ENCODE measurements at places on chromosomes 12 and 14.
A peak's percentile ranks its signal among the peaks of the same experiment; 100 is the strongest.

GRCh38 chr14:68231898-68232297 is 412.3 kb downstream of the RAD51B start:
- no peak for DNase-seq

GRCh38 chr14:33796356-33796755 is 154.5 kb downstream of the EGLN3 start:
- no peak for DNase-seq

DNA sequence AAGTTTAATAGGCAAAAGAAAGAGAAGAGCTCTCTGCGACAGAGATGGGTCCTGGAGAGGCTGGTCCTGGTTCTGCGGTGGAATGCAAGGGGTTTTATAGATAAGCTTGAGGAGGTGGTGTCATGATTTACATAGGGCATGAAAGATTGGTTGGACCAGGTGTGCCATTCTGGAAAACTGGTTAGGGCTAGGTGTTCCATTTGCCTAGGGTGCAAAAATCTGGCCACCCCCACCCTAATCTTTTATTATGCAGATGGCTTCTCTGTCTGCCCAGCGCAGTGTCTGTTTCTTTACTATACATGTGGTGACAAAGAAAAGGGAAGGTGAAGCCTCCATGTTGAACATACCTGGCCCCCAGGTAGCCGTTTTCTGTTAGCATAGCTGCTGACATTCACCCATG is 65.4 kb downstream of the ERC1 start:
- DNase-seq: no peak

GRCh38 chr14:96764012-96764411 is 33.2 kb upstream of the VRK1 start:
- DNase-seq: no peak

DNA sequence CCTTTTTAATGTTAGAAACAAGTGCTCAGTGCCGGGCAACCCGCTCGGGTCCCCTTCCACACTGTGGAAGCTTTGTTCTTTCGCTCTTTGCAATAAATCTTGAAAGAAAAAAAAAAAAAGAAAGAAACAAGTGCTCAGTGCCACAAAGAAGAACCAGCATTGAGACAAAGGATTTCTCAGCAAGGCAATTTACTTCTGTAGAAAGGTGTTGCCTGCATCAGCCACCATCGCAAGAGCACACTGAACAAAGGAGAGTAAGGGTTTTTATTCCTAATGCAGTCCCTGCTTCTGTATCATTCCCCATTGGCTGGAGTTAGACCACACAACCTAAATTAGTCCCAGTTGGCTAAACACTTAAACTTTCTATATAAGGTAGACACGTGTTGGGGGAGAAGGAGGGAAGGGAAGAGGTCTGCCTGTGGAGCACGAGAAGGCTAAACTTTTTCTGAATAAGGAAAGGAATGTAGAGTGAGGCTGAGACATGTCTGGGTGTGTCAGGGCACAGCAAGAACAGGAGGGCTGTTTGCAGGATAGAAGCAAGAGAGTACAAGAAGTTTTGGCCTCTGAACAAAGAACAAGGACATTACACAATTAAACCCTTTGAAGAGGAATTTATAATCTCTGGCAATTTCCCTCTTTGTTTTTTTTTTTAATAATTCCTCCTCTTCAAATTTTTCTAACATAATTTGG is 21.4 kb downstream of the KLRF2 start:
- peak; percentile 15 for DNase-seq

DNA sequence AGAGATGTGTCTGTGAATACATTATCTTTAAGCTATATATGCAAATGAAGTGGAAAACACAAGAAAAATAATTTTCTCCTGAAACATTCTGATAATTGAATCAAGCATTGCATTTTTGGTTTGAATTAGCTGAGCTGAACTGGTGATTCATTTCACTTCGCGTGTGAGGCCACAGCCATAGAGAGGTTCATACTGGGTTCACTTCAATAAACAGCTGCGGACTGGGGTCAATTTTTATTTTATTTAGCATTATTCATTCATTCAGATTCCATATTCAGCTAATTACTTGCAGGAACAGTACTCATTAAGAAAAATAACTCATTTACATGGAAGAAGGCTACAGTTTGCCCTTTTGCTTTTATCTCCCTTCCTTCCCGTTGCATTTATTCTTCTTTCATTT is 195.2 kb upstream of the LRIG3 start:
- DNase-seq: no peak

GRCh38 chr12:96497855-96498254 is 8.5 kb downstream of the CFAP54 start:
- DNase-seq: no peak

DNA sequence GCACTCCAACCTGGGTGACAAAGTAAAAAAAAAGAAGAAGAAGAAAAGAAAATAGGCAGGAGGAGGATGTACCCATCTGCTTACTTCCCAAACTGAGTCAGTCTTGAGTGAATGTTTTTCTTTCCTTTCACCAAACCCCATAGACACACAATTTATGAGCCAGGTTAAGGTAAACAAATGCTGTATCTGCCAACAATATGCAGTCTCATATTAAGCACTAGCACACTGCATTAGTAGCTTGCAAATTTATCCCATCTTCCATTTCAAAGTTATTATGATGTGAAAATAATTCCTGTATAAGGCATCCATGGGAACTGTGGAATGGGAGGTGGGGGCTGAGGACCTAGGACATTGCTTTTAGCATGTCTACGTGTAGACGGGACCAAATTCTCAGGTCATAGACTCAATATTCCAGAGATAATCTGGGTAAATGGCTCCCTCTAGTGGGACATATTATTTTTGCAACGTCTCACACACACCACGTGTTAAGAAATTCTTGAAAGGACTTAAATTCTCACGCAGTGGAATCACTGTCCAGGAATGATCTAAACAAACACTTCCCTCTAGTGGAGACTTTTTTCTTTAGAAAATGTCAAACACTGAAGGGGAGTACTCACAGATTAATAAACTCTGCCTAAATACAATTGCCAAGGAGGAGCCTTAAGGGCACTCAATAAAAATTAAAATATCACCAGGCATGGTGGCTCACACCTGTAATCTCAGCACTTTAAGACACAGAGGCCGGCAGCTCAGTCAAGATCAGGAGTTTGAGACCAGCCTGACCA is 17.1 kb upstream of the OR10P1 start:
- DNase-seq: peak; percentile 92

DNA sequence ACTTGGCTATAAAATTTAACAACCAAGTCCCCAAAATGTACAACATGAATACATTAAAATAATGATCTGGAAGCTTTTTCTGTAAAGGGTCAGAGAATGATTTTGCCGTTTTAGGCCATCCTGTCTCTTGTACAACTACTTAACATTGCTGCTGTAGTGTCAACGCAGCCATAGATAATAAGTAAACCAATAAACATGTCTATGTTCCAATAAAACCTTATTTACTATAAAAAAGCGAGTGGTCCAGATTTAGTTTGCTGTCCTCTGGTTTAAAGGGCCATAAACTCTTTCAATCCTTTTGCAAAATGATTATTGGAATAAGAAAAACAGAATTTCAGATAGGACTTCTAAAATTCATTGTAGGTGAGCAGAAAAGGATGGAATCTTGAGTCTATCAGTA is 29.2 kb downstream of the SBNO1 start:
- no peak for DNase-seq

GRCh38 chr14:79598339-79598738 is 613.0 kb downstream of the DIO2 start:
- DNase-seq: no peak

- DNase-seq: no peak
Observed at GRCh38 chr12:7612851-7613250, 52.9 kb downstream of the APOBEC1 start.

DNA sequence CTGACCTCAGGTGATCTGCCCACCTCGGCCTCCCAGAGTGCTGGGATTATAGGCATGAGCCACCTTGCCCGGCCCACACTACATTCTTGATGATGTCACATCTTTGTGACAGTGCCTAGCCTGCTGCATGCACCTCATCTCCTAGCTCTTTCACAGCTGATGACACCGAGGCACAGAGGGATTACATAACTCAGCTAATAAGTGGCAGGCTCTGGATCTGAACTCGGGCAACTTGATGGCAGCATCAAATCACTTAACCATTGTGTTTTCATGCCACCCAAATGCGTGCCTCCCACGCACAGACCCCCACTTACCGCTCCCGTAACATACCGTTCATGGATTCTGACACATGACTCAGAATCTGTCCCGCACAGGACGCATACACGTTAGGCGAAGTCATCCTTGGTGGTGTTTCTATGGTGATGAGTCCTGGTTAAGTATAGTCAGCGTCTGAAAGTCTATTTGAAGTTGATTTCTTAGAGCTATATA is 7.4 kb downstream of the TMEM120B start:
- DNase-seq: peak; percentile 45

DNA sequence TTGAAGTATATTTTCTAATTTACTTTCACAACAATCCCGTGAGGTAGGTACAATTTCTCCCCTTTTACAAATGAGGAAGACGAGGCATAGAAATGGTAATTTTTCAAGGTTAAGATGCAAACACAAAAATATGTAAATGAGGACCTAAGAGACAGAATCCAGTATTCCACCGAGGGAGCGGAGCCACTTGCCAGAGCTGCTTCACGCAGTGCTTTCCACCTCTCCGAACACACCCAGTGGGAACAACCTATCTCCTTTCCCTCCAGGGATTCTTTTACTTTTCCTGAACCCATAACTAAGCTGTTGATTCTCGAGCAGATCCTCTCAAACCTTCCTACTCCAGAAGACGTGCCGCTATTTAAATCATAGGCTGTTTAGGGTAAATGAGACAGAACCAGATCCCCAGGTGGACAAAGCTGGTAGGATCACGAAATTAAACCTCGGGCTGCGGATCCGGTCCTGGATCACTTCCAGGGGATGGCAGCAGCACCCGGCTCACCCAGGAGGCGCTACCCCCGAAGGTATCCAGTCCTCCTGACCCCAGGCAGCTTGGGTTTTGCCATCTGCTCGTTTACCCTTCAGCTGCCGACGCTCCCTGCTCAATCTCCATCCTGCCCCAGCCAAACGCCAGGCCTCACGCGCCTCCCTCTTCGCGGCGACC is 1.5 kb downstream of the DDHD1 start:
- DNase-seq: peak; percentile 73

DNA sequence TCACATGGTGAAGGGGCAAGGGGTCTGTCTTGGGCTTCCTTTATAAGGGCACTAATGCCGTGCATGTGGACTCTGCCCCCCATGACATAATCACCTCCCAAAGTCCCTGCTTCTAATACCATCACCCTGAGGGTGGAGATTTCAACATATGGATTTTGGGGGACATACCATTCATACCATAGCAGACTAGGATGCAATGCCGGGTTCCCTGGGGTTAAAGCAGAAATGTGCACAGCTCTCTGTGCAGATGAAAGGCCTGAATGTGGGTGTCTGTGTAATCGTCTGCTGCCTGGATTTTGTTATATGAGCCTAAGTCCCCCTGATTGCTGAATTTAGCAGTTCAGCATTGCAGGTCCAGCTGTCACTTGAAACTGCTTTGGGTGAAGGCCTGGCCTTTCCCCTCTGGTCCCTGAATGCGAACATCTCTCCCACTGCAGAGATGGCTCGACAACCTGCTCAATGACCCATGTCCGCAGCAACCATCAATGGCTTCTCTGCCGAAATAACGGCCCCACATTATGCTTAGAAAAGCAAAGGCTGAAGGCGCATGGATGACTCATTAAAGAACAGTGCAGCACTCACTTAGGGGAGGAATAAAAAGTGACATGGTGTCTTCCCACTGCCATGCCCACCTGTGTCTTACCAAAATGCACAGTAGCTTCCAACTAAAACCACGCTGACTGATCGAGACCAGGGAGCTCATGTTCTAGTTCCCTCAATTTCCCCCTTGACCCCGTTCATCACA is 286.3 kb downstream of the DPF3 start:
- DNase-seq: no peak

DNA sequence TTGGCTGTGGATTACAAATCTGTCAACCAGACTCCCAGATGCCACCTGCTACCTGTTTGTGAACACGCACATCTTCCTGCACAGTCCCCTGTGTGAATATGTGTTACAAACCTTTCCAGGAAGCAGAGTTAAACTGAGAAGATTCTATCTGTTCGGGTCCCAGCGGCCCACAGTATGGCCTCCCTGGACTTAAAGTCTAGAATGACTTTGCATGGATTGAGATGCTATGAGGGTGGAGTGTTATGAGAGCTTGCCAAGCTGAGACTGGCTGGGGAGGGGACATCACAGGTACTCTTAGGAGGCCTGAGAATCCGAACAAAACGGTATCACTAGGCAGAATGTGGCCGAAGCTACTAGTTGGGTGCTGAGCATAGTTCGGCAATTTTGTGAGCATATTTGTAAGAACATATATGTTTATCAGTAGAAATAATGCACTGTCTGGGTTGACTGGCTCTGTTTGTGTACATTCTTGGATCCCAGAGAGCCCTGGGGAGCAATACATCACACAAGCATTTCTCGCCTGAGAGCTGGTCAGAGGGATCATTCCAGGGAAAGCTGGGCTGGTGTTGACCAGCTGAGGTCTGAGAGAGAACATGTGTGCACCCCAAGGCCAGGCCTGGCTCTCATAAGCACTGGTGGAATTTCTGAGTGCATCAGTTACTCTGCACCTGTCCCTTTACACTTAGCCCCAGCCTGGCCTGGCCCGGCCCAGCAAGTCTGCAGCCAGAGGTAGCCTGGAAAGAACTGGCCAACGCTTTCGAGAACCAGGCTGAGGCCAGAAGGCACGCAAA is 29.8 kb upstream of the LTBP2 start:
- no peak for DNase-seq

- no peak for DNase-seq
Observed at GRCh38 chr12:105469211-105469610, 138.7 kb downstream of the C12orf75 start.

GRCh38 chr12:11836282-11837151 is 187.0 kb downstream of the ETV6 start:
- no peak for DNase-seq

- DNase-seq: no peak
Observed at GRCh38 chr12:54660320-54660962, 12.3 kb upstream of the DCD start.

DNA sequence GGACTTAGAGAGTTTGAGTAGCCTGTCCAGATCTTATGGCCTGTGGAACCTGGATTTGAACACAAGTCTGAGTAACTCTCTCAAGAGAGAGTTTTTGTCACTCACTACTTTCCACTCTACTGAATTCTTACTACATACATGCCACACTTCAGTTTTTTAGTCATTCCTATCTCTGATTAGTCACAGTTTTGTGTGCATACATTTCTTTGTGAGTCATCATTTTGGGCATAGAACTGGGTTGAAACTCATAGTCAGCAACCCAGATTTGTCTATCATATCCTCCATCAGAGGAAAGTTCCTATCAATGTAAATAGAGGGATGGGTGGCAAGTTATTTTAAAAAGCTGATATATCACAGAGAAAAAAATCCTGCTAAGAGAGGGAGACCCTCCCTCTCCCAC is 42.9 kb downstream of the FLRT2 start:
- peak; percentile 73 for DNase-seq

DNA sequence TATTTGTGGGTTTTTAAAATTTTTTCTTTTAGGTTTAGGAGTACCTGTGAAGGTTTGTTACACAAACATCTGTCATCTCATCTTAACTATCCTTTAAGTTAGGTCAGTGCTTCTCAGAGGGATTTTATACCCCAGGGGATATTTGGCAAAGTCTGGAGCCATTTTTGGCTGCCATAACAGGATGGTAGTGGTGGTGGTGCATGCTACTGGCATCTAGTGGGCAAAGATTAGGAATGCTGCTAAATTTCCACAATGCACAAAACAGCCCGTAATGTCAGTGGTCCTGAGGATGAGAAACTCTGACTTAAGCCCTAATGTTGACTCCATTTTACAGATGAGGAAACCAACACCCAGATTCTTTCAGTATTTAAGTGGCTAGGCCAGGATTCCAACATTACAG is 85.2 kb upstream of the MYF6 start:
- DNase-seq: peak; percentile 21

All from MCF 10A (cell line).